ENCODE measurements at places on chromosomes 2 and 18. TPM values are rescaled to one million over a fixed set of nuclear protein-coding genes. Genes with fewer than 3 reads are reported as not detected.

The KIF1A gene
- 24.9 TPM for total RNA-seq

The MROH2A gene
- not detected for total RNA-seq

The IL1RL1 gene
- not detected for total RNA-seq

The TMEM169 gene
- total RNA-seq, result 0.12 TPM

The SKOR2 gene
- not detected for total RNA-seq

The MYCN gene
- not detected for total RNA-seq

The ALK gene
- not detected for total RNA-seq

The FSIP2 gene
- total RNA-seq, result not detected

Measured in G401 (cell line).